ENCODE measurements at places on chromosomes 1 and 21.

- DNase-seq: no peak
Observed at GRCh38 chr1:178954325-178954690, 71.4 kb upstream of the FAM20B start.

DNA sequence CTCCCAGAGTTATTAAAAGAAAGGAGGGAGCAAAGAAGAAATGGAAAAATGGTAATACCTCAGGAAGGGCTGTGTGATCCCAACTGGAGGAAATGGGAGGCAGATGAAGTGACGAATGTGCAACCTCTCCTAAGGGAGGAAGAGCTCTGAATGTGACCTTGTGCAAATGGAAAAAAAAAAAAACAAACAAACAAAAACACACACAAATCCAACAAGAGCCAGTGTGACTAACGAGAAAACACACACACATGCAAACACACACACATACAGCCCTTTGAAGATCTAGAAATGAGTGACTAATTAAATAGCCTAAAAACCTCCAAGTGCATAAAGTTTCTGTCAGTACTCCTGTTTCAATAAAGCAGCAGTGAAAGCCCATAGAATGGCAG lies 49.0 kb downstream of the CCN1 start:
- no peak for DNase-seq

GRCh38 chr1:22953057-22953739 lies 19.5 kb downstream of the LACTBL1 start:
- DNase-seq: no peak

- DNase-seq: no peak
Observed at GRCh38 chr21:33554236-33554981, 11.6 kb downstream of the SON start.

GRCh38 chr1:59640851-59641250 lies 173.9 kb upstream of the HOOK1 start:
- no peak for DNase-seq

DNA sequence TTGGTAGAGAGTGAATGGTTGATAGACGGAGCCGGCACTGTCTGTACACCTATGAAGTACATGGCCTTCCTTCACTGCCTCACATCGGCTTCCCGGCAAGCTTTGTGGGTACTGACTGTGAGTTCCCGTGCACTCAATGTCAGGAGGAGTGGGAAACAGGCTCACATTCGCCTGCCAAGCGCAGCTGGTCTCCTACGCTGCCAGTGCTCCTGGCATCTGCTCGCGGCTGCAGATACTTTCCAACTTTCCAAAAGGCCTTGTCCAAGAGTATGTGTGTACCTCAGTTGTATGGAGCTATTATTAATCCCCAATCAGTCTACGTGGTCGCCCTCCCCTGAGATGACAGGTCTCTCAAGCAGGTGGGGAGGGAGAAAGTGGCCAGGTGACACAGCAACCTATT lies 180.8 kb downstream of the ZSCAN20 start:
- no peak for DNase-seq

Measured in T-helper 22 cell (primary cell).